ENCODE measurements at places on chromosomes 11 and 22. TPM values are rescaled to one million over a fixed set of nuclear protein-coding genes. Genes with fewer than 3 reads are reported as not detected.

Gene ELP4
- total RNA-seq, result 26.9 TPM

Gene B4GALNT4
- 21.8 TPM for total RNA-seq

Gene CCT8L2
- not detected for total RNA-seq

Gene OTOG
- not detected for total RNA-seq

Gene SLC35C1
- total RNA-seq, result 20.3 TPM

Gene NEU3
- 4.4 TPM for total RNA-seq
